ENCODE measurements at places on chromosomes 6 and 20.

DNA sequence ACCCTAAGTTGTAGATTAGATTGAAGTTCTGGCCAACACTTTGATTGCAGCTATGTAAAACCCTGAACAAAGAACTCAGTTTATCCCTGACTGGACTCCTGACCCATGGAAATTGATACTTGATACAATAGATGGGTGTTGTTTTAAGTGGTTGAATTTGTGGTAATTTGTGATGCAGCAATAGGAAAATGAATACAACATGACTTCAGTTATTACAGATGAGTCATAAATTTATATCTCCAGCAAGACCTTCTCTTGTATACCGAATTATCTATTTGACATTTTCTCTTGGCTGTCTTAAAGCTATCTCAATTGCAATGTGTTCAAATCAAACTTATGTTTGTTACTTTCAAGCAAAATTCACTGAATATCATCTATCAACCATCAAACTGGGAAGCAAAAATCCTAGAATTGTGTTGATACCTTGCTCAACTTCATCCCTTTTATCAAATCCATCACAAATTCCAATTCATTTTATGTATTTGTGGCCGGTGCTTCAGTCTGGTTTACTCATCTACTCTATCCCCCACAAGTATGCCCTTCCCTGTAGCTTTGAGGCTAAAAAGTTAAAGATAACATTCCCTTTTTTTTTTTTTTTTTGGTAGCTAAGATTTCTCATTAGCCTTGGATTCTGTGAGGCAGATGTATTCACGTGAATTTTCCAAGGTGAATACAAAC is 129.4 kb upstream of the CENPW start:
- DNase-seq, result no peak

DNA sequence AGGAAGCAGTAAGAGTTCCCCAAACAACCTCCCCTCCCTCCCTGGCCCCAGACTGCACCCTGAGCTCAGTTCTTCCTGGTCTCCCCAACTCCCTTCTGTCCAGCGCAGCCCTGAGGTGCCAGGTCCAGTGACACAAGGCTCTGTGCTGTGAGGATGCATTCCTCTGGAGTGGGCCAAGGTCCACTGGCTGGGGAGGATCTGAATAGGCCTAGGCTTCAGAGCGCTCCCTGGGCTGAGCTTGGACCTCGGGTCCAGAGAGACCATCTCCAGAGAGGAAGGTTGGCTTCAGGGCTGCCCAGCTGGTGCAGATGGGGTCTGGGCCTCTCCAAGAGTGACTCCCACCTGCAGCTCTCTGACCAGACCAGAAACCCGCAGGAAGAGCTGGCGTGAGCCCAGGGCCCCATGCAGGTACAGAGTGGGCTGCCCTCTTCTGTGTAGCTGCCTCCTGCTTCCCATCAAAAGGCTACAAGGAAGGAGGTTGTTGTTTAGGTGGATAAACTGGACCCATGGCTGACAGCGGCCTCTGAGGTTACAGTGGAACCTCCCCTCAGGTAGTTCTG is 52.3 kb upstream of the MLN start:
- no peak for DNase-seq

GRCh38 chr20:40317156-40317790 is 371.8 kb downstream of the MAFB start:
- DNase-seq, result no peak

DNA sequence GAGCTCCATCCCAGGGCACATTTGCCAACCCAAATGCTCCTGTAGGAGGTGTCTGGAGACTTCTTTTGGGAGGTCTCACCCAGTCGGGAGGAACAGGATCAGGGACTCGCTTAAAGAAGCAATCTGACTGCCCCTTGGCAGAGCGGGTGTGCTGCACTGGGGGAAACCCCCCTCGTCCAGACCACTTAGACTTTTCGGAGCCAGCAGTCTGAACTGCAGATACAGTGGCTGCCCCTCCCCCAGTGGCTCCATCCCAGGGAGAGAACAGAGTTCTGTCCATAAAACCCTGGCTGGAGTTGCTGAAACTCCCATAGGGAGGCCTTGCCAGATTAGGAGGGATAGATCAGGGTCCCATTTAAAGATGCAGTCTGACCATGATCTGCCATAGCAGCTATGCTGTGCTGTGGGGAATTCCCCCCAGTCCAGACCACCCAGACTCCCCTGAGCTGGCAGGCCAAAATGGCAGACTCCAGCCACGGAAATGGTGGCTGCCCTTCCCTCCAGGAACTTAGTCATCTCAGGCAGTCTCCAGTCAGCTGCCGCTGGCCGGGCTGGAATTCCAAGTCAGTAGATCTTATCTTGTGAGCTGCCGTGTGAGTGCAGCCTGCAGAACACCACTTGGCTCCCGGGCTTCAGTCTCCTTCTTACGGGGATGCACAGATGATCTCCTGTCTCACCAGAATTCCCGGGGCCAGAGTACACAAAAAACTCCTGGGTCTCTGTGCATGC is 278.1 kb upstream of the SASH1 start:
- DNase-seq, result no peak

DNA sequence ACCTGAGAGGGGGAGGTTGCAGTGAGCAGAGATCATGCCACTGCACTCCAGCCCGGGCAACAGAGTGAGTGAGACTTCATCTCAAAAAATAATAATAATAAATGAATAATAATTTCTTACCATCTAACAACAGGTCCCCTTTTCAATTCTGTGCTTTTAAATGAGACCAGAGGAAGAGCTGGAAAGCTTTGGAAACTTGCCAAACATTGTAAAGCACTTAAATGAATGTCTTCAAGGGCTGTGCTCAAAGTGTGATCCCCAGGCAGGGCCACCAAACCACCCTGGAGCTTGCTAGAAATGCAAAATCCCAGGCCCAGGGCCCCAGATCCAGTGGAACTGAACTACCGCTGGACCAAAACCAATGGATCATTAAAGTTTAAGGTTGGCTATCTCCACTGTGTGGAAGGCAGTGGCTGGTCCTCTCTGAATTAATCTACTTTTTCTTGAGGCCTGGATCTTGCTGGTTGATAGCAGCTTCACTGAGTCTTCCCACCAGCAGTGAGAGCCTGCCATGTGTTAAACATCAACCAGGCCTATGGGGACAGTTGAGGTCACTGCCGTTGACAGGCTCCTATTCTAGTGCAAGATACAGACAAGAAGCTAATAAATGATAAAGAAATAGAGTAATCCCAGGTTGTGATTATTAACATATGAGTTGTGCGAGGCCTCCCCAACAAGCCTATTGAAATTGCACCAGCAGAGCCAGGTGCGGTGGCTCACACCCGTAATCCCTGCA is 23.7 kb upstream of the TFAP2C start:
- no peak for DNase-seq

DNA sequence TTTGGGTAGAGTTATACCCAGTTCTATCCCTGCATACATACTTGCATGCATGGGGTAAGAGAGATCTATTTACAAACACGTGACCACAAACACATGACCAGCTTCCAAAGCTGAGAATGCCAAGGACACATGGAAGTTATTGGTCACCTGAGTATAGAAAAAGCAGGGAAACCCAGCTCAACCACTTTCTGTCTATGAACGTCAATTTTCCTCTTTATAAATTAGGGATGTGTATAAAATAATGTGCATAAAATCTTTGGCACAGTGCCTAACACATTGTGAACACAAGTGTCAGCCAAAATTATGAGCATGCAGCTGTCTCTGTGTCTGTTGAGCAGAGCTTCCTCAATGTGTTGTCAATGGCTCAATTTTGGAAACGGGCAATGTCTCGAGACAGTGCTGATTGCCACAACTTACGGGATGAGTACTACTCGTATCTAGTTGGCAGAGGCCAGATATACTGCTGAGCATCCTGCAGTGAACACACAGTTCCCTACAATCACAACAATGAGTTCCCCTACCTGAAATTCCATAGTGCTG is 44.9 kb downstream of the TPD52L1 start:
- DNase-seq, result no peak

GRCh38 chr20:56788041-56788670 is 159.1 kb downstream of the TFAP2C start:
- peak; percentile 84 for DNase-seq
